ENCODE measurements at places on chromosomes 12 and 14.

DNA sequence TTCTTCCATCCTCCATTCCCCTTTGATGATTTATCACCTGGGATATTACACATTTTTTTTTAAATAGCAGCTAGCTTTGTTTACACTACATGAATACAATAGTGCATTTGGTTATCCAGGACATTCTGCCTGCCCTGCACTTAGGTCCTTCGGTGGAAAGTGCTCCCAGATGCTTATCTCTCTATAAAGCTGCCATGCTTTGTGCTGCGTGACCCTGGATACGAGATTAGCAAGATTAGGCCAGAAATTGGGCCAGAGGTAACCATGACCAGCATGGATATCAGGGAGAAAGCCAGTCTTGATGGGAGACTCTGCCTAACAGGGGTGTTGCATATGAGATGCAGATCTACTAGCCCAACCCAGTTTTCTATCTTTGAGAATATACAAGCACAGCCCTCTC, 12.1 kb upstream of the KRT83 start:
- no peak for DNase-seq

GRCh38 chr12:89513544-89513943, 11.1 kb downstream of the GALNT4 start:
- DNase-seq = no peak

- DNase-seq = no peak
These were observed 16.0 kb upstream of the FOS start for GRCh38 chr14:75262641-75263040.

- no peak for DNase-seq
These were observed 317.0 kb upstream of the TMTC1 start for GRCh38 chr12:30100741-30101140.

- no peak for DNase-seq
These were observed 5.5 kb downstream of the LRCOL1 start for GRCh38 chr12:132604668-132605441.

GRCh38 chr14:68380329-68380741, 412.5 kb downstream of the ZFP36L1 start:
- no peak for DNase-seq

DNA sequence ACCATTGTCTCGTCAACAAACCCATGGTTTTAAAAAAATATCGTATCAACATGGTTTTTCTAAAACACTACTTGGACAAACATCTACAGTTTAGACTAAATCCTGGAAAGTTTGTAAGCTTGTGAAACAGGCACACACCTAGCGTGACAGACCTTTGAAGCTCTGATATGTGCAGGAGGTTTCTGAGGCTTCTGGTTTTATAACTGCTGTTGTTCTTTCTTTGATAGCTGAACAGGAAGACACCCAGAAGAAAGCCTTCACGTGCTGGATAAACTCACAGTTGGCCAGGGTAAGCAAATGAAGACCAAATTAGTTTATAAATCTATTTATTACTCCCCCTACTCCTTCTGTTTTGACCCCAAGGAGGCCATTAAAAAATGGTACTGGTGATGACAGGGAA, 87.6 kb downstream of the SYNE2 start:
- no peak for DNase-seq

- DNase-seq = no peak
These were observed 69.3 kb upstream of the USP15 start for GRCh38 chr12:62190689-62191490.

- no peak for DNase-seq
These were observed 521.0 kb downstream of the FUT8 start for GRCh38 chr14:65933400-65934069.

GRCh38 chr12:97681612-97682504, 219.3 kb downstream of the RMST start:
- no peak for DNase-seq
